ENCODE measurements at places on chromosomes 7 and 10.

GRCh38 chr10:86391986-86392722 lies 25.6 kb upstream of the GRID1 start:
- DNase-seq = no peak

DNA sequence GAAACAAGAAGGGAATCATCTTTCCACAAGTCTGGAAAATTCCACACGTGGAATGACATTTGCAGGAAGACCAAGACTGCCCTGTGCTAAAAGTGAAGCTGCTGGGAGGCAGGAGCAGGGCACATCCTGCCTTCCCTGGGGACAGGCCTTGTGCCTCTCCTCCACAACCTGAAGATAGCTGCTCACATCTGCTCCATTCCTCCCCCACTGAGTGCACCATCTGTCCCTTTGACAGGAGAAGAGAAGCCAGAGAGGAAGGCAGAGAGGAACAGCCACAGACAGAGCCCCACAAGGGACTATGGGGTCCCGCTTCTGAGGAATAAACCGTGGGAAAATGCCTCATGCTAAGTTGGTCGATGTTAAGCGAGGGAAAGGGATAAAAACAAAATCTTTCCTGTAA lies 15.9 kb upstream of the FAM171A1 start:
- no peak for DNase-seq

DNA sequence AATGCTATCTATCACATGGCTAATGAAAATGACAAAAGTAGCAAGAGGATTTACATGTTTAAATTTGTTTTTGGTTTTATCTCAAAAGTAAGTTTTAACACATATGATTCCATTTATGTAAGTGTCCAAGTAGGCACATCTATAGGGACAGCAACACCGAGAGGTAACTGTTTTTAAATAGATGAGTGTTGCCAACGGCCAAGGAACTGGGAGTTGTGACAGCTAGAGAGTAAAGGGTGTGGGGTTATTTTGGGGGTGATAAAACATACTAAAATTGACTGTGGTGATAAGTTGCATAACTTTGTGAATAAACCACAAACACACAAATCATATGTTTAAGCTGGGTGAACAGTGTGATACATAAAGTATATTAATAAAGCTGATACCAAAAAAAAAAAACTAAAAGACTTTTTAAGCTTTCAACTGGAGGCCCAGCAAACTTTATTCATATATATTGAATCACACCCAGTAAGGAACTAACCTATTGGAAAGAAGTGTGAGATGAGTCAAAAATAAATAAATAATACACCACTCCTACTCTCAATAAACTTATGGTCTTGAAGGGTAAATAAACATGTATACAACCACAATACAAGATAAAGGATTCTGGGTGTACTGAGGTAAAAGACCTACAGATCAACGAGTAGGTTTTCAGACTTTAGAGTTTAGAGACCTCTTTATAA lies 33.0 kb downstream of the LRRC72 start:
- DNase-seq = no peak

DNA sequence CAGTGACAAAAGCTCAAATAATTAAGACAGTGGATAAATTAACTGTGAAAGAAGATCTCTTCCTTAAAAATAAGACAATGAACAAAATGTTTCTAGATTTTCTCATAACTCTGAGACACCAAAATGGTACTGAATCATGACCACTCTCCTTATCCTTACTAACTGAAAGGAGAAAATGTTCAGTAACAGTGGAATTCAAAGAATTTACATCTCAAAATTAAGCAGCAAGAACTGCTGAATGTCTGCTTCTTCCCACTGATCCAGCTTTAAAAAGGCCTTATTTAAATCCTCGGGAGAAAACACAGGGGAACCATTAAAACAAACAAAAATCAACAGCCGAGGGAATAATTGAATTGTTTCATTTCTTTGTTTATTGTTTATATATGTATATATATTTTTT lies 27.3 kb upstream of the PLXDC2 start:
- DNase-seq = no peak

DNA sequence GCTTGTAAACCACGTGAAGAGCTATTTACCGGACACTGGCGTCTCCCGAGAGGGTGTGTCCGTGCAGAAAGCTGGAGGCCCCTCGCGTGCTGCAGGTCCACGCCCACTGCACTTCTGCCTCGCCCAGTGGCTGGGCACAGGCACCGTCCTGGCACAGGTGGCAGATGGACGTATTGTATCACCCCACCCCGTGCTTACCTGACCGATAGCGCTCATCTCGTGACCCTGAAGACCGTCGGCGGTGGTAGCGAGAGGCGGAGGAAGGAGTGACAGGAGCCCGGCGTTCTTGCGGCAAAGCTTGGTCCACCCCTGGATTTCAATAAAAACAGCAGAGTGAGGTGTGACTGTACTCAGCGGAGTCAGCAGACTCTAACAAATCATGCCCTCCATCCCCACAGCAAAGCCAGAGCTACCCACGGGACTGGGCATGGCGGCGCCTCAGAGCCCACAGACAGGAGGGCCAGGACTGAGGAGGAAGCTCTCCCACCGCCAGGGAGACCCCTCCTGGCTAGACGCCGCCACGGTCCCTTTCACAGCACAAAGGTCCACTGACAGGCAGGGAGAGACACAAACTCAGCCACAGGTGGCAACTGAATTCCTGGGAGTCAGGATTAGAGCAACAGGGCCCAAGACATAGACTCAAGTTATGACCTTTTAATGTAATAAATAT lies 217.1 kb downstream of the DIP2C start:
- no peak for DNase-seq

- no peak for DNase-seq
Observed at GRCh38 chr10:126334272-126334671, 54.0 kb downstream of the ADAM12 start.

DNA sequence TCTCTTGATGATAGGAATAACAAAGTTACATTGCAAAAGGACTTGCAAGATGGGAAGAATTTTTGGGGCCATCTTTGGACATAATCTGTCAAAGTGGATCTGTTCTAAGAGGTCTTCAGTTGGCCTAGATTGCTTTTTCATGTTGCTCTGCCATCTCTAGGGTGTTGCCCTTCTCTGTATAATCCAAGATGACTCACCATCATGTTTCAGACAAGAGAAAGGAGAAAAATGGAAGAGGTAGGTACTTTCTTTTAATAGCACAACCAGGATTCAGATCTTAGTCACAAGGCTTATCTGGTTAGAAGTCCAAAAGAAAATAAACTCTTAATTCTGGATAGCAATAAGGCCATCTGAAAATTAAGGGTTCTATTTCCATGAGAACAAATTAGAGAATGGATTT lies 38.7 kb upstream of the FOXP2 start:
- DNase-seq = no peak

GRCh38 chr10:105973360-105973759 lies 1191.1 kb downstream of the SORCS1 start:
- DNase-seq = no peak

DNA sequence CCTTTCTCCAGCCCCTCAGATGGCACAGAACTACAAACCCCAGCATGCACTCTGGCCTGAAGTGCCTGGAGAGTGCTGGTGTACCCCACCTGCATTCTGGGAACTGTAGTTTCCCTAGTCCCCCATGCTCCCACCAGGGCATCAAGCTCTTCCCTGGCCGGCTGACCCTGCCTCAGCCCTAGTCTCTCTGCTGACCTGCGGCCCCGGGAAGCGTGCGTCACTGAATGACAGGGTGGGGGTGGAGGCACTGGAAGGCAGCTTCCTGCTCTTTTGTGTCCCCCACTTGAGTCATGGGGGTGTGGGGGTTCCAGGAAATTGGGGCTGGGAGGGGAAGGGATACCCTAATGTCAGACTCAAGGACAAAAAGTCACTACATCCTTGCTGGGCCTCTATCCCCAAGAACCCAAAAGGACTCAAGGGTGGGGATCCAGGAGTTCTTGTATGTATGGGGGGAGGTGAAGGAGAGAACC lies 2.1 kb downstream of the NOS3 start:
- DNase-seq = no peak

GRCh38 chr10:125085258-125086054 lies 74.9 kb downstream of the CTBP2 start:
- no peak for DNase-seq

DNA sequence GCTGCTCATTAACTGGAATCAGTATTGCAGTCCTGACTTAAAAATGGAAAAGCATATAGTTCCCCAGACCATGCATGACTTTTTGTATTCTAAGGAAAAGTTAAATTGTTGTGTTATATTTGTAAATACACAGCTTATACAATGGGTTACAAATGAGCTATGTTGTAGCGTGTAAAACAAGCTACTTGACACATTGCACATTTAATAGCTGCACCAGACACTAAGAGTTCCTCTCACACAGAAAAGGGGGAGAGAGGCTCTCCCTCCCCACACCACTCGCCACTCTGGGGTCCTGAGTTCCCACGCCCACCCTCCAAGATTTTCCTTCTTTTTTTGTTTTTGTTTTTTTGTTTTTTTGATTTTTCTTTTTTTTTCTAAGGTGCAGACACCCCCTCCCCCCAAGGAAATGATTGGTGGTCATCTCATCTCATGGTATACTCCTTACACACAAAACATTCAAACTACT lies 6.3 kb downstream of the KLF6 start:
- no peak for DNase-seq

- no peak for DNase-seq
Observed at GRCh38 chr10:101749047-101750016, 26.6 kb downstream of the FGF8 start.

- DNase-seq = no peak
Observed at GRCh38 chr10:124319926-124320391, 98.8 kb downstream of the OAT start.

DNA sequence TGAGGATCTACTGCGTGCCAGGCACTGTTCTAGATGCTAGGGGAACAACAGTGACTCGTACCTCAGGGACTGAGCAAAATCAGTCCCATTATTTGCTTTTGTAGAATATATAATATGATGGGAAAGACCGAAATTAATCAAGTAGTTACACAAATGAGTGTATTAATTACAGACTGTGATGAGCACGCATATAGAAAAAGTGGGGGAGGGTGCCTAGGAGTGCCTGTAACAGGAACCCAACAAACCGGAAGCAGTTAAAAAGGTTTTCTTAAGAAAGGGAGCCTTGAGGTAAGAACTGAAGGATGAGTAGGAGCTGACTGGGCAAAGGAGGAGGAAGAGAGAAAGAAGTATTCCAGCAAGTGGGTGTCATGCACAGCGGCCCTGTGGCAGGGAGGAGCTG lies 28.2 kb upstream of the IL6 start:
- no peak for DNase-seq

- DNase-seq = no peak
Observed at GRCh38 chr10:121245754-121246153, 352.5 kb downstream of the FGFR2 start.

DNA sequence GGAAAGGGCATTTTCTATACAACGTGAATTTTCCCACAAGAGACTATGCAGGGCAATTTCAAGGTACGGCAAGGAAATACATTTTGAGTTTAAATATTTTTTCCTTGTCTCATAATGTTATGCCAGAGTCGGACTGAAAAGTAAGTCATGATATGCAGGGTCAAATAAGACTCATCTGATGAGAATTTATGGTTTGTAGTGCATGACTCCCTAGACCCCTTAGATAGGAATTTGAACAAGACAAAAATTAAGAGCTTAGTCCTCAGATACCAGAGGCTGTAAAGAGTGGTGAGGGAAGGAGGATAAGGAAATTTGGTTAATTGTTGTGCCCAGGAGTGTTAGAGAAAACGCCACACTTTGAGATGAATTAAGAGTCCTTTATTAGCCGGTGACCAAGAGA lies 616.6 kb downstream of the XPNPEP1 start:
- DNase-seq = no peak

DNA sequence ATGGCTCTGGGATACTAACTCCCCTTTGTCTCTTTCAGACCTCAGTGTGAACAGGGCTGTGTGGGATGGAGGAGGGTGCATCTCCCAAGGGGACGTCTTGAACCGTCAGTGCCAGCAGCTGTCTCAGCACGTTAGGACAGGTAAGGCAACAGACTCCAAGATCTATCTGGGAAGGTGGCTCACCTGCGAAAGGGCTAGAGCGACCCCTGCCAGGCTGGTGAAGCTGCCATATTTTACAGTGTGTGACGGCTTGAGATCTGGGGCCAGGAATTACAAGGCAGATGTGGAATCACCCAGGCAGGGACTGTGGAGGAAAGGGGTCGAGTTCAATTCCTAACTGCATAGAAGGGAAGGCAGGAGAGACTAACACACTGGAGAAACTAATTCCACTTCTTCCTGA lies 11.2 kb downstream of the MUC17 start:
- no peak for DNase-seq

- DNase-seq = no peak
Observed at GRCh38 chr7:35504365-35504764, 190.6 kb downstream of the HERPUD2 start.

DNA sequence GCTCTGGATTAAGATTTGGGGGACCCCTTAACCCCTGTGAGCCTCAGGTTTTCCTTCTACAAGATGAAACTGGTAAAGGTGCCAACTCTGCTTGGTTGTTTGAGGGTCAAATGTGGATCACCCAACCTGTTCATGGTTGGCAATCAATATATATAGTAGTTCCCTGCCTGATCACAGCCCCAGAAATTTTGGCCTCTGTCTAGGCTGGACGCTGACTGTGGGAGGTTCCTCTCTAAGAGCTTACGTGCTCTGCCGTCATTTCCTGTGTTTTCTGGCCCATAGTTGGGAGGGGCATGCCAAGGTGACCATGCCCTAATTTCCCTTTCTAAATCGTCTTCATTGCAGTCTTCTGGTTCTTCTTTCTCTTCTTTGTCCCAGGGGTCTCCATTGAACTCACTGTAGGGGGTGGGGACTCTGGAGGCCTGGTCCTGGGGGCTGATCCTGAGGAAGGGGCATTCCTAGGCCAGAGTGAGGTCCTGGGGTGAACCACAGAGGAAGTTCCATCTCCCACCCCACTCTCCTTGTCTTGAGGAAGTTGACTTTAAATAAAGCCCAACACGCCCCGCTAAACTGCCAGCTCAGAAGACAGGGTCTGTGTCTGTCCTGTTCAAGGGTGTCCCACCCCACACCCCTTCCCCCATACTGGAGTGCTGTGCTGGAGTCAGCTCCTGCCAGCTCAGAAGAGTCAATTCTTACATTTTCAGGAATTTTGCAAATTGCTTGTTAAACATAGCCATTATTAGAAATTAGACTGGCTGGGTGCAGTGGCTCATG lies 98.9 kb upstream of the SDK1 start:
- DNase-seq = no peak

DNA sequence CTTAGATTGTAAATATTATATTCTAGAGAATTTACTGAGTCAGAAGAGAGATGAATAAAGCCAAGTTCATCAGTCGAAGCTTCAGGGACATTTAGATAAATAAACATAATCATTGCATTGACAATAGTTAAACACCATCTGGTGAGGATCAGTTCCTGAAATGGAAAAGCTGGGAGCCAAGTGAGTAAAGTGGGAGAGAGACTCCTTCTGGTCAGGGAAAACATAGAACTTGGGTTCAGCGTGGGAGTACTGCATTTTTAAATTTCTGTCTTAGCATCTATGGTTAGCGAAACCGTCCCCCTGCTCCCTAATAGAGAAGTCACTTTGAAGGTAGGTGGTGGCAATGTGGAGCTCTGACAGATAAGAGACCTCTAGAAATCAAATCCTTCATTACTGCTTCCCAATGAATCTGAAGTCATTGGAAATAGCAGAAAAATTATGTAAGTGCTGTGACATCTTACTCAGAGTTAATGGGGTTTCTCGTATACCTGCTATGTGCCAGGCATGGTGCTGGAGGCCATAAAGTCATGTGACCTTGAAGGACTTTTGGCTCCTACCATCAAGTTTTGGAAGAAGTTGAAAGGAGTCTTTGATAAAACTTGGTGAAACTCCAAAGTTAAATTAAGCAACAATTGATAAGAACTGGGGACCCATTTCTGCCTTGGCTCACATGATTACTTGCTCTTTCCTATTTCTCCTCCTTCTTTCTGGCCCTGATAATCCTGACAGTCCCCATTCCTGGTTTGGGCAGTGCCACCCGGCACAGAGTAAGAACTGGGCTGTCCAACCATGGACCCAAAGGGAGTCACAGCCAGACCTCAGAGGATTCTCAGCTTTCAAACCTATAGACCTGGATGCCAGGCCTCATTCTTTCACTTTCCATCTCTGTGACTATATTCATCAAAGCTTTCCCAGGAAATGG lies 211.2 kb downstream of the C7orf25 start:
- no peak for DNase-seq
